Stimulated activated CD4-positive, alpha-beta T cell treated with anti-CD3 and anti-CD28 coated beads, Interleukin-1b, Interleukin-23, amount 100 ng/mL, for 1 hour (primary cell): ENCODE measurements at places on chromosomes 7 and 10.

DNA sequence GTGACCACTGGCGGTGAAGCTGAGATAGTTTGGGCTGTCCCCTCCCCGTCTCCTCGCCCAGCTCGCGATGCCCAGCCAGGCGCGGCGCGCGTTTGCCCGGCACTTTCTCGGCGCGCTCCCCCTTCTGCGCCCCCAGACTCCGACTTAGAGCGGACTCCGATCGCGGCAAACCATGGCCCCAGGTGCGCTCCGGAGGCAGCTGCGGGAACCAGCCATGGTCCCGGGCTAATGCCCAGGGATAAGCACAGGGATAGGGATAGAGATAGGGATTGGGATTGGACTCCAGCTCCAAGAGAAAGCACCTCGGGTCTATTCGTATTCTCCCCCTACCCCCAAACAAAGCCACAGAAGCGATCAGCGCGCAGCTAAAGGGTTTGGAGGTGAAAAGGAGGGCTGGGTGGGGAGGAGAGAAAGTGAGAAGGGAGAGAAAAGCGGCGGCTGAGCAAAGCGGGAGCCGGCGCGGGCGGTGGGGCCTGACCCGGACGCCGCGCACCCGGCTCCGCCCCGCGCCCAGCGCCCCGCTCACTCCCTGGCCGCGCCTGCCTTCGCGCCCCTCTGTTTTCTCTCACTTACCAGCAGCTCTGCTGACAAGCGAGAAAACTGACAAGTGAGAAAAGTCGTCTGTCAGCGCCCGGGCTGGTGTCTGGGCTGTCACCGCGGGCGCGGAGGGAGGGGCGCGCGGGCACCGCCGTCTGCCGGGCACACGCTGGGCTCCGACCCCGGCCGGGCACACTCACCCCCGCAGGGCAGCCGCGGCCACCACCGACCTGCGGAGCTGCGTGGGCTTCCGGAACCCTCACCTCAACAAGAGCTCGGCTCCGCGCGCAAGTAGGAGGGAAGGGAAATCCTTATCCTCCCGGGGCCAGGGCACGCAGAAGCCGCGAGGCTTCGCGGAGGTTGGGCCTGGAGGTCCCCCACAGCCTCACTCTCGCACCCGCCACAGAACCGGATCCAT, at the start of gene PDE1C:
Gene PDE1C (minus strand): TSS at position 2 of the 955 bp plus-strand sequence.
- DNase-seq: no peak

DNA sequence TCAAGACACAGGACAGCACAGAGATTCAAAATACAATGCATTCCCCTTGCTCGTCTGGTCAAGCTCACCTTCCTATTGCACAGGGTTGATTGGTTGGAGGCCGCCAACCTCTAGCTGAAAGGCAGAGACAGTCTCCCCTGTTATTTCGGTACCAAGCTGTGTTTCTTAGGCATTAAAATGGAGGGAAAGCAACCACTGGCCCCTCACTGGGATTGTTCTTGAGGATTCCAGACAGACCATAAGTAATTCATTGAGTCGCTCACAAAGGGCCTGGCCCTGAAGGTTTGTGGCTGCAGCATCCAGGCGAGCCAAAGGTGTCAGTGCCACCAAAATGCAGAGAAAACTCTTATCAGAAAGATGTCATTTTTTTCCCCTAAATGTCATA, 81.2 kb downstream of the PARP12 start:
- no peak for DNase-seq

DNA sequence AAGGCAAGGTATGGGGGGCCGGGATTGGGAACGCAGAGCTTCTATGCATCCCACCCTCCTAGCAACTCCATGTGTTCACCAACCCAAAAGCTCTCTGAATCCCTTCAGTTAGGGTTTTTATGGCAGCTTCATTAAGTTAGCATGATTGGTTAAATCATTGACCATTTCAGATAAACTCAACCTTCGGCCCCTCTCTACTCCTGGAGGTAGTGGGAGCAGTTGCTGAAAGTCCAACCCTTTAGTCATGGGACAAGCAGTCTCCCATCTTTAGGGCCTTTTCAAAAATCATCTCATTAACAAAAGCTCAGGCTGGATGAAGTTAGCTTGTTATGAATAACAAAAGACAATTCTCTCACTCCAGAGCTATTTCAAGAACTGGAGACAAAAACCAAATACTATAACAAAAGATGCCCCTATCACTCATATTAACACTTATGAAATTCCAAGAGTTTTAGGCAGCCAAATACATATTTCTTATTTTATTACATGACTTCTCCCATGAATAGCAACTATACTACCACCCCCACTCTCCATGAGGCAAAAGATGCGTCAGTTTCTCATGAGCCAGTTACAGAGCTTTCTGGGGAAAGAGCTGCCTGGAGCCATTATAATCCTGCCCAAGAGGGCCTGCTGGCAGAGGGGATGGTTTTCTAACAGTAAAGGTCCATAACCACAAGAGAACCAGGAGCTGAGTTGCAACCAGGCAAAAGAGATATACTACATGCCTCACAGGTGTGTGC, 44.6 kb downstream of the SLC16A12 start:
- no peak for DNase-seq

GRCh38 chr7:151347200-151347599, 5.6 kb downstream of the NUB1 start:
- DNase-seq: no peak

DNA sequence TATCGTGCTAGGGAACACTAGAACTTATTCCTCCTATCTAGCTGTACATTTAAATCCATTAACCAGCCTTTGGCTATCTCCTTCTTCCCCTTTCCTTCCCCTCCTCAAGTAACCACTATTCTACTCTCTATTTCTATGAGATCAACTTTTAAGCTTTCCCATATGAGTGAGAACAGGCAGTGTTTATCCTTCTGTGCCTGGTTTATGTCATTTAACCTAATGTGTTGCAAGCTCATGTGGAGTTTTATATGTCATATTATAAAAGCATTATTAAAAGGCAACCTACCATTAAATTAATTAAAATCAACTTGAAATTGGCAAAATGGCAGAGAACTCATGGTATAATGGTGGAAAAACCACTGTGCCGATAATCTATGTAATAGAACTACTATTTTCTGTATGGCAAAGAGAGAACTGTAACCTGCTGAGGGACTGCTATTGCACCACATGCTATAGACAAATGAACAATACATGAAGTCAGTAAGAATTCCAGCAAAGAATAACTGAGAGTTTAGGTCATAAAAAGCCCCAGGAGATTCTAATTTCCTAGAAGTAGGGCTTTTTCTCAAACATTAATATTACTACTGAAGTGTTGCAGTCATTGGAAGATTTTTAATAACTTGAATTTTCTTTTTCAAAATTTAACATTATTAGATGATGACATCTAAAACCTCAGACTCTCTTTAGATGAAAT, 81.8 kb downstream of the LRRN3 start:
- DNase-seq: no peak

DNA sequence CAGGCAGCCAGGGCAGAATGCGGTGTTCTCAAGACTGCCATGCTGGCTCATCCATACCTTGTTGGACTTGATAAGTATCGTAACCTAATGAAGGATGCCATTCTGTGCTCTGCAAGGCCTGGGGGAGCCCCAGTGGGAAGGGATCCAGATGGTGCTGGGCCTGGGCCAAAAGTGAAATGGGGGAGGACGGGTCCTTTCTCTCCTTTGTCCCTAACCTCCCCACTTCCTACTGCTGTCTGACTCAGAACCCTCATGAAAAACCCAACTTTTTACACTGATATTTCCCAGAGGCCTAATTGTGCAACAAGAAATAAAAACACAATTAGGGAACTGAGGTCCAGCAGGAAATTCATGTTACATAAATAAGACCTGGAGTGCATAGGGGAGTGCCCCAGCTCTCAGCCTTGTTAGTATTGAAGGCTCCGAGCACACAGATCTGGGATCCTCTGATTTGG, 193.7 kb upstream of the SVIL start:
- no peak for DNase-seq

DNA sequence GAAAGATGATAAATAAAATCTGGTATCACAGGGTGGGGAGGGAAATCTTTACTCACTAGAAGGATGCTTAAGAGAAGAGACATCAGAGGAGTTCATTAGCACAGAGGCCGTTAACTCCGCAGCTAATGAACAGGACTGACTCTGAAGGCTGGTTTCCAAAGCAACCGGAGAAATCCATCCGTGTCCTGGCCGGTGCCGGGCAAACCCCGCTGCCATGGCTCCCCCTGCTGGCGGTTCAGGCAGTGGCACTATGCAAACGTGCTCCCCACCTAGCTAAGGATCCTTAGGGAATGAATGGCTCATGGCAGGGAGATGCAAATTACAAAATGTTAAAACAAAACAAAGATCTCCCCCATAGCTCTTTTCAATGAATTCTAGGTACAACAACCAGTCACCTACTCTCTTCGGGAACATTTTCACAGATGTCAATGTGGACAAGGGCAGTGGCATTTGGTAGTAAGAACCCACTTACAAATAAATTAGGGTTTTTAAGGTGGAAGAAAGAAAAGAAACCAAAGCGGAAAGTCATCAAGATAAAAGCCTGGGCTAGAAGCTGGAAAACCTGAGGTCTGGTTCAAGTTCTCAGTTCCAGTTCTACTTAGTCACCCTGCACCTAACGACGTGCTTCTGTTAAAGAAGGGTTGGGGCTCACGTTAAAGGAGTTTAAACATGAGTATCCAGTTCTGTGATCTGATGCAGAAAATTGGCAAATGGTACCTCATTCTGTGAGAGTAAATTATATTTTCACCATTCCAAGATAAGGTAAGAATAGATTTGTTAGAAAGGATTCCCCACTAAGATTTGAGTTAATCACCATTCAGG, 138.2 kb downstream of the SVIL start:
- DNase-seq: peak; percentile 43

DNA sequence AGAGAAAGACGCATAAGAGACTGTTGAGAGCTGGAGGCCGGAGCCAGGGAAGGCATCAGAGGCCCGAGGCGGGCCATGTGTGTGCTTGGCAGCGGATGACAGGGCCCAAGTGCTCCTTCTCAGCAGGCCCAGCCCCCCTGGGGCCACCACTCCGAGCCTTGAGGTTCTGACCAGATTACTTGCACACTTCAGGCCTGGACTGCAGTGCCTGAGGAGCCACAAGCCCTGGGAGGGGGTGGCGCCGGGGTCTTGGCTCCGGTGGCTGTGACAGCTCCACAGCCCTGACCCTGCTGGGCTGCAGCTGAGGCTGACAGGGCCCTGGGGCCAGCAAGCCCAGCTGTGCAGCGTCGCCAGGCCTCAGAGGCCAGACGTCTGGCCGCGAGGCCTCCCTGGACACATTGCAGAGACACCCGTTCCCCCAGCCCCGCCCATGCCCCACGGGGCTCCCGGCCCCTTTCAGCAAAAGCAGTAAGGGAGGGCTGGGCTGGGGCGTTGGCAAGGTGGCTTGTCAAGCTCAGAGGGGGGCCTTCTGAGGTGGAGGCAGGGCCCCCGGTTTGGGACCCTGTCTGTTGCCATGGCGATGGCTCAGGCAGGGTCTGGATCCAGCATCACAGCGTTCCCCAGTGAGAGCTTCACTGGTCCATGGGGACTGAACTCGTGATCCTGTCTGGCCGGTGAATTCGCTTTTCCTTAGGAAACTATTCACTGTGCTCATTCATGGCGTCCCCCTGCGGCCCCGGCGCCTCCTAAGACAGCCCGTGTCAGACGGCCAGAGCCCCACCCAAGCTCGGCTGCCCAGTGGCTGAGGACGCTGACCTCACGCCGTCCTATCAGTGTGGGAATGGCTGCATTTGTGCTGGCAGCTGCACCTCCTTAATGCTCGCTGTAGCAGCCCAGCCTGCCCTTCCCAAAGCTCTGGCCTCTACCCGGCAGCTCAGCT, 5.7 kb downstream of the ELN start:
- no peak for DNase-seq

GRCh38 chr7:93475811-93476210, 98.7 kb downstream of the CALCR start:
- no peak for DNase-seq

GRCh38 chr10:12965571-12965970, 35.9 kb downstream of the CCDC3 start:
- DNase-seq: no peak

DNA sequence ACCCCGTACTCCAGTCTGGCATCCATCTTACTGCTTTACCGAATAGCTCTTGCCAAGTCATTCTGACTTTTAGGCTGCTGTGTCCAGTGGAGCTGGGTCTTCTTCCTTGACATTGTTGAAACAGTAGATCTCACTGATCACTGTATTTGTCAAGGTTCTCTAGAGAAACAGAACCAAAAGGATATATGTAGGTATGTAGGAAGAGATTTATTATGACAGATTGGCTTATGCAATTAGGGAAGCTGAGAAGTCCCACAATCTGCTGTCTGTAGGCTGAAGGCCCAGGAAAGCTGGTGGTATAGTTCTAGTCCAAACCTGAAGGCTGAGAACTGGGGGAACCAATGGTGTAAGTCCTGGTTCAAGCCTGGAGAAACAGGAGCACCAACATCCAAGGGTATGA, 12.1 kb upstream of the PRRT4 start:
- DNase-seq: no peak

DNA sequence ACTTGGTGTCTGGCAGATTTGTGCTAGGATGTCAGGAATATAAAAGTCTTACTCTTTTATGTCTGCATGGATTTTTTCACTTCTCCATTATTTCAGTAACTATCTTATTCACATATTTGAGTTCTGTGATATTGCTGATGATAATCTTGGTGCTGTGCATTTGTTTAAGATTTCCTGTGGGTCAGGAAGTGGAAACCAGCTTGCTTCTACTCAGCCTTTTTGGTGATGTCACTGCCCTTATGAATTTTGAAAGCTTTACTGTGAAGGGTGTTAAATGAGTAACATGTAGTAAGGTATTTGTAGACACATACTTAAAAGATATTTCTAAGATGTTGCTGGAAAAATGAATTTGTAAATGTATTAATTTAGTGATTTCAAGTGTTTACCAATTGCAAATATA, 69.5 kb upstream of the VOPP1 start:
- no peak for DNase-seq

- DNase-seq: no peak
Measured at GRCh38 chr10:11457336-11457735, 154.1 kb downstream of the USP6NL start.

DNA sequence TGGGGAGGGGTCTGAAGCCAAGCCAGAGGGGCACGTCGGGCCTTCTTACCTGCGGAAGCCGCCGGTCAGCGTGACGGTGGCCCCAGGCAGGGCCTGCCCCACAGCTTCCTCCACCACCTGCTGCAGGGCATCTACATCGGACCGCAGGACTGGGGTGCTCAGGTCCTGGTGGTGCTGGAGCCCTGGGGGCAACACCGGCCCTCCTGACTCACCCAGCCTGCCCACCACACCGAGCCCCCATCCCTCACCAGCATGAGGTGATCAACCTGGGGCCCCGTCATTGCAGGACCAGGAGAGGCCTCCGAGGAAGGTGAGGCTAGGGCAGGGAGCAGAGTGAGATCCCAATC, 8.0 kb downstream of the POLM start:
- DNase-seq: no peak

DNA sequence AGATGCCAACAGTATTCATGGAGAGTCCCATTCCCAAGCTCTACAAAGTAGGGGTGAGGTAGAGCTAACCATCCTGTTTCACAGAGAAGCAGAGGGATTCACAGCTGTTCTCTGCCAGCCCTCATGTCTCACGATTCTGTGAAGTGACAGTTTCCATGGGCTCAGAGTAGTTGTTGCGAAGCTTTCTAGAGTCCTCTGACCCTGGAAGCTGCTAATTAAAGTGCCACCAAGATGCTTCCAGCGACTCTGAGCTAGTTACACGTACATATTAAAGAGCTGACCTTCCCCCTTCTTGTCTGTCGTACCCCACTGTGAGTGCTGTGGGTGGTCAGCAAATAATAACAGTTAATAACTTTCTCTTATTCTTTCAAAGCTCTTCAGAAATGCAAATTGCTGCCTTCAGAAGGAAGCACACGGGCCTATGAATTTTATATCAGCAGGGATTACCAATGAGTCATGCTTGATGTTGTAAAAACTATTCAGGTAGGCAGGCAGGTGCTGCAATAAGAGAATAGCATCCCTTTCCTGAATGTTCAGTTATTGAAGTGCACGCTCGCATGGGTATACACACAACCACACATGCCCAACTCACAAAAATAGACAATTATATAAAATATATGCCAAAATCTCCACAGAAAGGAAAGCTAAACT, 34.1 kb downstream of the DNAJB9 start:
- no peak for DNase-seq
